ENCODE measurements at places on chromosomes 3 and 15.
A peak's percentile ranks its signal among the peaks of the same experiment; 100 is the strongest.

GRCh38 chr3:36380221-36381031 is at the start of gene STAC:
Gene STAC, plus strand, starts transcription at chr3:36380504. Its CDS starts 140 bp downstream, at chr3:36380644.
- no peak for DNase-seq

GRCh38 chr3:41863024-41863423 is 98.9 kb downstream of the ULK4 start:
- DNase-seq, result no peak

DNA sequence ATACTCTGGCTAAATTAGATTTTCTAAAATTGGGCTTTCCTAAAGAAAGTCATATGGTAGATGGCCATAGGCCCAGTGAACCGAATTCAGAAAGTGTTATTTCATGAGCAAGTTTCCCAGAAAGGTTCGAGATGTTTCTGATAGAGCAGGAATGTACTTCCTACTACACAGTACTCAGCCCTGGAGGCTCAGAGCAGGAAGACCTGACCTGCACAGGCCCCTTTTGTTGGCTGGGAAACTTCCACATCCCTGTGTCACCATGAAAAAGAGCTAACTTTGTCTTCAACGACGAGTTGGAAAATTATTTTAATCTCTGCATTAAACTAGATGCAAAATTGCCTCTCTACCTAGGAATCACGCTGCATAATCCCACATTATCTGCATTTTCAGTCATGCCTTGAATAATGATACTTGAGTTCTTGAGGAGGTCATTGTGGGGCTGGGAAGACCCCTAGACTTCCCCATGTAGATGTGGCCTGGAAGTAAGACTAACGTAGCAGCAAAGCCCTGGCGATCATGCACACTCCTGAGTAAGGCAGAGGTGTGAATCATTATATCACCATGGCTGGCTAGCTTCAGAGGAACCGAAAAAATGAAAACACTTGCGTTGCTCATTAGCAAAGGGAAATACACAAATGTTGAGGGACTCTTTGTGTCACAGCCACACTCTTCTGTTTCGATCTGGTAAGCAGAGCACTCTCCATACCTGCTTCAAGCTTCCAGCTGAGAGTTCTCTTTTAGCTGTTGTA is 47.1 kb downstream of the CMTM7 start:
- no peak for DNase-seq

- no peak for DNase-seq
Measured at GRCh38 chr15:88932271-88932874, 19.2 kb upstream of the MFGE8 start.

- DNase-seq, result no peak
Measured at GRCh38 chr3:127034195-127034989, 51.5 kb downstream of the PLXNA1 start.

- no peak for DNase-seq
Measured at GRCh38 chr3:106004826-106005225, 136.0 kb upstream of the CBLB start.

DNA sequence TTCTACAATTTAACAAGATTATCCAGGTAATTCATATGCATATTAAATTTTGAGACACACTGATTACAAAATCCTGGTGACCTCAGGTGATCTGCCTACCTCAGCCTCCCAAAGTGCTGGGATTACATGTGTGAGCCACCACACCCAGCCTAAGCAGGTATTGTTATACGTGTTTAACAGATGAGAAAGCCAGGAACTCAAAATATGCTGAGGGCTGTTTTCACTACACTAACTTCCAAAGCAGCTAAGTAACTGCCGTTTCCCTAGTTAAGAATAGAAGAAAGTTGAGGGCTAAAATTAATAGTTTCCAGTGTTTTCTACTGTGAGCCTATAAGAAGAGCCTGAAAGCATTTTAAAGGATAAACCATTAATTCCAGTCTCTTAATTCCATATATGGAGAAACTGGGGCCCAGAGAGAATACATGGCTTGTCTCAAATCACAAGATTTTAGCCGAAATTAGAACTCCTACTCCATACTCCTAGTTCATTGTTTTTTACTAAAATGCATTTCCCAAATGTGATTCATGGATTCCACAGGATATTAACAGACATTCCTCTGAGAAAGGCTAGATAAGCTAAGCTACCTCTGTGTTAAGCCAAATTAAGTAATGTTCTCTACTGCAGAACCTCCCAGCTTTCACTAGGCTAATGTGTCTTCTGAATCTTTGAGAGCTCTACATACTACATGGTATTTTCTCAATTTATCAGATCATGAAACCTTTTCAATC is 17.0 kb upstream of the AVEN start:
- DNase-seq, result peak; percentile 28
